CD4-positive, alpha-beta memory T cell (primary cell): ENCODE measurements at places on chromosomes 5 and 9. TPM values are rescaled to one million over a fixed set of nuclear protein-coding genes. Genes with fewer than 3 reads are reported as not detected.

GRCh38 chr5:133709209-133709725 is 96.9 kb upstream of the FSTL4 start:
- DNase-seq: no peak

DNA sequence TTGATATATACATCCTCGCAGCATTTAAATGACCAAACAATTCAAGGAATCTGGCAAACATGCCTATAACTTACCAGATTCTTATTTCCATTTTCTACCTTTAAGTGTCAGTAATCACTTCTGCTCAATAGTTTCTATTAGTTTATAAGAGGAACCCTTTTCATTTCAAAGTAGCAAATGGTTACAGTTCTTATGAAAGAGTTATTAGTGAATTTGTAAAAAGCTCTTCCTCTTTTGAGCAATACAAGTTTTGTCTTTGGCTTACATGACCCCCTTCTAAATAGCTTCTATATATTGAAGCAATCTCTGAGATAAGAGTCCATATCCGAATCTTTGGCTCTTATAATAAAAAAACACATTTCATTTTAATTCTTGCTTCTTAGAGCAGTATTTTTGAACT is 42.0 kb downstream of the ELL2 start:
- DNase-seq: no peak

- no peak for DNase-seq
Observed at GRCh38 chr5:59863777-59864176, 29.7 kb downstream of the PDE4D start.

HAVCR2 gene
- polyA plus RNA-seq: 4.9 TPM

IL5 gene
- not detected for polyA plus RNA-seq
